Left forelimb (tissue), 1 donor: ENCODE measurements at places on chromosomes 4 and X.
A peak's percentile ranks its signal among the peaks of the same experiment; 100 is the strongest.

- peak; percentile 87 for DNase-seq
These were observed 100.1 kb downstream of the CEP135 start for GRCh38 chr4:56048702-56049431.

DNA sequence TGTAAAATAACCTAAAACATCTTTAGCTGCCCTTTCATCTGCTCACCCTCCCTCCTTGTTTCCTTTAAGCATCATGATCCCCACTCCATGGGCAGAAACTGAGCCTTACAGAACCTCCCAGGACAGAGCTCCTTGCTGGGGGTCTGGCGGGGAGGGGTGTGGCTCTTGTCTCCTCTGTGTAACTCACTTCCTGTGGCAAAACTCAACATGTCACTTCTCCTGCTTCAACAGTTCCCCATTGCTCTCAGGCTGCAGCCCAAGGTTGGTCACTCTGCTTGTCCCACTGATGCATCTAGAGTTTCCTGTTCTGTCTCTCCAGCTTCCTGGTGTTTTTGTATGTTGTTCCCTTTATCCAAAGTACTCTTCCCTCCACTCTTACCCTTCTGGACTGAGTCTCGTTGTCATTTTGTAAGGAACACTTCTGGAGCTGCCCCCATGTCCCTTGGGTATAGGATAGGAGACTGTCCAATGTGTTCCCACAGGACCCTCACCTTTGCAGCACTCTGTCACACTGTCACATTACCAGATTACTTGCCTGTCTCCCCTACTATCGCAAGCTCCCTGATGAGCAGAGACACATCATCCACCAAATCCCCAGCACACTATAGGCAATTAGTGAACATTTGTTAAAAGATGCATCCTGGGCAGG lies 19.6 kb downstream of the TMEM31 start:
- DNase-seq, result no peak

GRCh38 chrX:54066841-54067240 lies 22.6 kb upstream of the PHF8 start:
- no peak for DNase-seq

GRCh38 chrX:19740744-19741143 lies 146.7 kb downstream of the SH3KBP1 start:
- no peak for DNase-seq

- DNase-seq, result no peak
These were observed 3.2 kb upstream of the TLR10 start for GRCh38 chr4:38785901-38786402.

DNA sequence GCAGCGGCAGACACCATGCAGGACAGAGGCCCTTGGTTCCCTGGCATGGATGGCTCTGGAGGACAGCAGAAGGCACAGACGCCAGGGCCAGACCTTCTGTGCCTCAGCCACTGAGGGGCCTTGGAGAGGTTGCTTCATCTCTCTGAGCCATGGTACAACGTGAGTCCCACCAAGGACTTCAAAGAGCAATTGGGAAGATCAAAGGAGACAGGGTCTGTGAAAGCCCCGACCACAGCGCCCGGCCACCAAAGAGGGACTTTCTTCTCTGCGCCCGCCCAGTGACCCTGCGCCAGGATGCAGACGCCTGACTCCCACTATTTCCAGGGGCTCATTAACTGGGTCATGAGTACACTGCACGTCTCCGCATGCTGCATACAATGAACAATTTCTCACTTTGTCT lies 174.0 kb downstream of the AFAP1 start:
- DNase-seq, result no peak

DNA sequence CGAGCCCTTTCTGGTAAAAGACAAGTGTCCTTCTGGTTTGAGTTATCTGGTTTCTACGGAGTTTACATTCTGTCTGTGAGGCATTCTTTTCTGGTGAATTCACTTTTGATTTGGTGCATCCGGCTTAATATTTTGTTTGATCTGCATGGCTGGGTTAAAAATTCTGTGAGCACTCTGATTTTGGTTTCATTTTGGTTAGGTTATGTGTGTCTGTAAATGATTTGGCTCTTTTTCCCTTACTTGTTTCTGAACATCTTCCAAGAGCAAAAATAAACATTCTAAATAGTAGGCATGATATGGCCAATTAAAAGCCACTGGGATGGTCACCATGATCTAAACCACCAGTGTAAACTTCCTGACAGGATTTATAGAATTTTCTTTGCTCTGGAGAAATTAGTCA lies 85.7 kb upstream of the PTPN13 start:
- no peak for DNase-seq

DNA sequence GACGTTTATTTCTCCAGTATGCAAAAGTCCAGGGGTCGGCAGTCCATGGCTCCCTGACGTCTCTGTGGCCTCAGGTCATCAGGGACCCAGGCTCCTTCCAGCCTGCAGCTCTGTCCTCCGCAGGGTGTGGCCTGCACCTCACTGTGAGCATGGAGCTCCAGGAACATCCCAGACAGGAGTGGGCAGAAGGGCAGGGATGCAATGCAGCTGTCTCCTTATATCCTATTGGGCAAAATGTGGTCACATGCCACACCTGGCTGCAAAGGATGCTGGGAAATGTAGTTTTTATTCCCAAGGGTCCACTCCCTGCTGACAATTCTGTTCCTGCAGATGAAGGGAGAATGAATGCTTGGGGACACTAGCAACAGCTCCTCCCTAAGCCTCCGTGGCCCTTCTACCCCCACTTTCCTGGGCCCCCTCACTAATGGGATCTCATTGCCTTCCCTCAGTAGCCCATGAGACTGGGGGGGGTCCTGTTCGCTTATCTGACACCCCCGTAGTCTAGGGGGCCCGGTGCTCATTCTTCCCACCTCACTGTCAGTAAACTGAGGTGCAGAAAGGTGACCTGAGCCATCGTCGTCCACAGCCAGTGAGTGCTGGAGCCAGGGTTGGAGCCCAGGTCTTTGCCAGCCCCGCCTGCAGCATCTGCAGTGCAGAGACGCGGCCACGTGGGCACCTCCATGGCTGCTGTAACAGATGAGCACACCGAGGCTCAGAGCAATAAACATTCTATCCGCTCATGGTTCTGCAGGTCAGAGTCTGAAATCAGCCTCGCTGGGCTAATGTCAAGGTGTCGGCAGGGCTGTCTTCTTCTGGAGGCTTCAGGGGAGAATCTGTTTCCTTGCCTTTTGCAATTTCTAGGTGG lies 5.9 kb upstream of the GRPEL1 start:
- DNase-seq, result no peak

- no peak for DNase-seq
These were observed 15.6 kb upstream of the CLDN24 start for GRCh38 chr4:183337833-183338232.

GRCh38 chrX:105869701-105870100 lies 47.4 kb downstream of the NRK start:
- DNase-seq, result no peak

DNA sequence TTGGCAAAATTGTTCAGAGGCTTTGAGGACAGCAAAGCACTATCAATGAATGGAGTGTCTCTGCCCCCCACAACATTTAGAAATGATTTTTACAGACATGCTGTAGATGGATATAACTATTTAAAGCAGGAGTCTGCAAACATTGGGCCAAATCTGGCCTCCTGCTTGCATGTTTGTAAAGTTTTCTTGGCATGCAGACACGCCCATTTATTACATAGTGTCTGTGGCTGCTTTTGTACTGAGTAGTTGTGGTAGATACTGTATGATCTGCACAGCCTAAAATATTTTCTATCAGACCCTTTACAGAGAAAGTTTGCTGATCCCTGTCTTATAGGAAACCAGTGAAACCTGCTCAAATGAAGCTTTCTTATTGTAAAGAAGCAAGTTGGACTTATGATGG lies 45.5 kb upstream of the PHEX start:
- DNase-seq, result no peak

DNA sequence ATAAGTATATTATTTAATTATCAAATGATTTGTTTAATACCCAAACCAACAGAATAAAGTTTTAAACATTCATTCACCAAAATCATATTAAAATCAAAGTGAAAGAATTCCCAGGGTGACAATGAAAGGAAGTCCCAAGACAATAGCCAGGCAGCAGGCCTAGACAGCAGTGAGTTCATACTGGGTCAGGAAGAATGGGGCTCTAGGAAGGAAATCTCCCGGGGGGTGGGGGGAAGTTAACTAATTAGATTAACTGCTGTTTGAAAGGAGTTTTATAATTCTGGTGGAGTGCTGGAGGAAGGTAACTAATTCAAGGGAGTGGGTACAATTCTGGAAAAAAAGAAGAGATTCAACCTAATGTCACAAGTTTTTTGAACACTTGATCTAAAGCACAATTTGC lies 104.1 kb downstream of the ZAR1 start:
- DNase-seq, result no peak

- no peak for DNase-seq
These were observed 42.0 kb upstream of the PJA1 start for GRCh38 chrX:69207216-69207615.

GRCh38 chr4:83320548-83320947 lies 14.1 kb downstream of the HPSE start:
- no peak for DNase-seq

- DNase-seq, result no peak
These were observed 111.7 kb downstream of the GALNTL6 start for GRCh38 chr4:171924746-171925376.

DNA sequence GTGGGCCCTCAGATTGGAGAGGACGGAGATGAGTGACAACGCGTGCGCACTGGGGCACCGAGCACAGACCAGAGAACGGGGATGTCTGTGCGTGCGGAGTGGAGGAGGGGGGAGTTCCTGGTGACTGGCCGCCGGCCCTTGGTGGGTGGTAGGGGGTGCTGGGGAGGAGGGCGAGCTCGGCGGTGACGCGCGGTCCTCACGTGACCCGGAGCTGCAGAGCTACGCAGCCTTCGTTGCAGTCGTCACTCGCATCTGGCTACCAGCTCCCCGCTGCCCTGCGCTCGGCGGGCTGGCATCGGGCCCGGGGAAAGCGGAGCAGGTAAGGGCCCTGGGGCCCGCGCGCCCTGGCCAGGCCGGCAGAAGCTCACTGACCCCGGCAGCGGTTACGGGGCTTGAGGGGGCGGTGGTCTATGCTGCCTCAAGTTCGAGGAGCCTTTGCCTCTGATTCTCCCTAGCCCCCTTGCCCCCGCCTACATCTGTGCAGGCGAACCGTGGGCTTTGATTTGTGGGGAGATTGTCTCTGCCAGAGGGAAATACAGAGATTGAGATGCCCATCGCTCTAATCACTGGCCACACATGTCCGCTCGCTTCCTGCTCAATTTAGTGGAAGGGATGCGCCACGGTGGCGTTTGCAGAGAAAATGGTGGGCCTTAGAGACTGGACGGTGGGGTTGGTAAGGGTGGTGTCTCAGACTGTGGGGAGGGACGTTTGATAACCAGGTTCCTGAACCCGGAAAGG lies at the start of gene ARMCX4:
Gene ARMCX4, plus strand, starts transcription at position 245 of the 738 bp plus-strand sequence. CDS start 3,134 bp downstream, outside the sequence.
- peak; percentile 76 for DNase-seq

- DNase-seq, result no peak
These were observed 516.6 kb downstream of the PCDH18 start for GRCh38 chr4:137015426-137016409.

DNA sequence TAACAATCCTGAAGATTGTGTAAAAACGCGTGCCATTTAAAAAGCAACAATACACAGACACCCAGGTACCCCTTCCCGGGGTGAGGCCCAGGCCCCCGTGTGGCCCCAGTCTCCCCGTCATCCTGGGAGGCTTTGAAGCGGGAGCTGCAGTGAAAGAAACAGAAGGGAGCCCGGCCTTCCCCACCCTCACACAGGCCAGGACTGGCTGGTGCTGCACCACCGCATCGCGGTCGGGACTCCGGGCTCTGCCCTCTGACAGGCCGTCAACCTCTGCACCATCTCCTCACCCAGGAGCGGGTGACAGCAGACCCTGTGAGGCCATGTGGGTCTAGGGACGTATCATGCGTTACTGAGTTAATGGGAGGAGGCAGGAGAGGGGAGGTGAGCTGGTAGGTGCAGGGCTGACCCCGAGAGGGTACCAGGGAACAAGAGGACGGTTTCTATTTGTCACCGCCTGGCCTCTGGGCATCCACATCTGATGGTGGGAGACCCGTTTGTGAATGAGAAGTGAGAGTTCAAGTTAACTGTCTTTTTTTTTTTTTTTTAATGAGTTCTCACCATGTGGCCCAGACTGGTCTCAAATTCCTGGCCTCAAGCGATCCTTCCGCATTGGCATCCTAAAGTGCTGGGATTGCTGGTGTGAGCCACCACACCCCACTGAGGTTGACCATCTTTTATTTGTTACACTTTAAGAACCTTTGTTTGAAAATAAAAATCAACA lies 27.3 kb downstream of the PIGG start:
- DNase-seq, result no peak

- no peak for DNase-seq
These were observed 141.5 kb downstream of the MAGEB17 start for GRCh38 chrX:16308773-16309172.

DNA sequence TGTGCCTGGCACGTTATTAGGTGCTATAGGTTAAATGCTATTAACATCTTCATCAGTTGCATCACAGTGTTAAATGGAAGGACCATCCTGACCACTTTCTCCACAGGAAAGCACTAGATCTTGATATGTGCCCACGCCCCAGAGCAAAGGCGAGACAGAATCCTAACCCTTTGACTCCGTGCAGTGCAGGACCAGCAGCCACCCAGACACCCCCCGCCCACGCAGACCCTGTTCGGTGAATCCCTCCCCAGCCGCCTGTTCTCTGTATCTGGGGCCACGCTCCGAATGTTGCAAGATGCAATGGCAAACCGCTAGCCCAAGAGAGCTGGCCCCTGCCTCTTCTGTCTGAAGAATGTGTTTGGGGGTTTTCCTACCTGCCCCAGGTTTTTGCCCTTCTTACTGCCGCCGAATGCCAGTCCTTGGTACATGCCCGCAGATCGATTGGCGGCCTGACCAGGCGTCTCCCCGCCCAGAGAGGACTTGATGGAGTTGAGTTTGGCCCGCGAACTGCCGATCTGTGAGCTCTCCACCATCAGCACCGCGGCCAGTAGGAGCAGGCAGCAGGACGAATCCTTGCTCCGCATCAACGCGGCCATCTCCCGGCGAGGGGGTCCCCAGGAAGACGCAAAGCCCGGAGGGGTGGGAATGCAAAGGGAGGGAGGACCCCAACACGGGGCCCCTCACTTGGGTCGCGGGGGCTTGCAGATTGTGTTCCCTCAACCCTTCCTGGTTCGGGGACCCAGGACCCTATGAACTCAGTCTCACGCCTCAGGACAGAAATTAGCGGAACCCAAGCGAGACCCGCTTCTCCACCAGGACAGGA lies 906 bp downstream of the DKK2 start:
- DNase-seq, result peak; percentile 80

GRCh38 chr4:150078041-150078578 lies at the start of gene DCLK2:
Gene DCLK2, plus strand, starts transcription at chr4:150078445. Its CDS starts 583 bp downstream, at chr4:150079028.
- peak; percentile 91 for DNase-seq

DNA sequence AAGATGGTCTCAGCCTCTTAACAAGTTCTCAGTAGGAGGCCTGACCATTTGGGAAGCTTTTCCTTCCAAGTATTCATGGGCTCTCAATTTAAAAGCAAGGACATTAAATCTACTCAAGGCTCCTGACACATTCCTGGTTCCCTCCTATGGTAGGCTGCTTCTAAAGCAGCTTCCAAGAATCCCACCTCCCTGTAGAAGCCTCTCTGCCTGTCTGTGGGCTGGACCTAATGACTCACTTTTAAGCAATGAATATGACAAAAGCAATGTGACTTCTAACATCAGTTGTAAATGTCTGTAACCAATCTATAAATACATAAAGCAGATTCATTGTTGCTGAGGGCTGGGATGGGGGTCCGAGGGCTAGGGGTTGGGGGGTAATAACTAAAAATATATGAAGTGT lies 99.5 kb upstream of the FAM9B start:
- DNase-seq, result no peak
